ENCODE measurements at places on chromosomes 5 and 9.

DNA sequence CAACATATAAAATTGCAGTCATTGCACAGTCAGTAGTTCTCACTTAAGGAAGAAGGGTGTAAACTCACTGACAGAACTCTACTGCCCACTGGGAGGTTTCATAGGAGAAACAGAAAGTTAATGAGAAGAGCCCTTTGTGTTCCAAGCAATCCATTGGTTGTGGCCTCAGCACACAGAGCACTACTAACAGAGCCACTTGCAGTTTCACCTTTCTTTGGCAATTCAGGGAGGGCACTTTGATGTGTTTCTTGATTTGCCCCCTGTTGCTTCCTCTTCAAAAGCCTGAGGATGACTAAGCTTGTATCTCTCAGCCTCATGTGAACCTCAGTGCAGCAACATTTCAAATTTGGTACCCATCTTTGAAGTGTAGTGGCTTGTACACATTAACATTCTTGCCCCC lies 409.4 kb downstream of the DMRTA1 start:
- no peak for DNase-seq

DNA sequence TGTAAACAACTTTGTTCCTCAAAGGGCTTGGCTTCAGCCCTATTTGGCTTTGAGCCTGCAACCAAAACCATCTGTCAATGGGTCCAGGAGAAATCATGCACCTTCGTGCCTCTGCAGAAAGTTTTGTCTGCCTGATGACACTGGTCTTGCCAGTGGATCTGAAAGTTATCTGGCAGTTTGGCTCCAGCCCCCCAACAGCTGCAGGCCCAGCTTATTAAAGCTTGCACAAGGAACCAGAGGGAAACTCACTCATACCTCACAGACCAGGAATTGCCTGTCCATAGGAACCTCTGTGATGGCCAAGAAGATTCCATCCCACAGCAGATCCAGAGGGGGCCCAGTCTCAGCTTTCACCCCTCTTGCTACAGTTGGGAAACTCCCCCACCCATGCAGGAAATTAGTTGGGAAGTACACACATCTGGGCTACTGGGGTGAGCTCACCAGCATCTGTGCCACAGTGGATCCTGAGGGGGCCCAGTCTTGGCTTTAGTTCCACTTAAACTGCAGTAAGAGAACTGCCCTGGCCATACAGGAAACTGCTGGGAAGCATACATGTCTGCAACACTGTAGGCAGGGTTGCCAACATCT lies 265.5 kb downstream of the GRIA1 start:
- DNase-seq = peak; percentile 35

DNA sequence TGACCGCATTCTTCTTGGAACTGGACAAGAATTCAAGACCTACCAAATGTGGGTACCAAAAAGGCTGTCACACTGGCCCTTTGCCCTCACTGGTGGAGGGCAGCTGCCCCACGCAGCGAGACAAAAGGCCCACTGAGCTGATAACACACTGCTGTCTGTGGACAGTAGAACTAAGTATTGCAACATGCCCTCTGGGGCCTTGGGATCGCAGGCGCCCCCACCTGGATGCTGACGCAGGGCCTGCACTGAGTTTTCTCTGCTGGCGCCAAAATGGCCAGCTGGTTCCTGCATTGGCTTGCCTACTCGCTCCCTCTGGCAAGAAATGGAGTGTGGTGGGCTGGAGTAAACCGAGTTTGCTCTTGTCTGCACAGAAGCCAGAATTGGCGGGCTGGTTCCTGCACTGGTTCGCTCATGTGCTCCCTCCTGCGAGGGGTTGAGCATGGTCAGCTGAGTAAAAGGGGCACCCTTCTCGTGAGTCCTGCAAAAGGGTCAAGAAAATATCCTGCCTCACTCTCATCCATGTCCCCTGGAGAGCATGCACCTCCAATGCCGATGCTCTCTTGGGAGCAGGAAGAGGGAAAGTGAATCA lies 55.7 kb downstream of the NXNL2 start:
- DNase-seq = no peak

GRCh38 chr9:20591223-20591622 lies 31.1 kb downstream of the MLLT3 start:
- peak; percentile 24 for DNase-seq

DNA sequence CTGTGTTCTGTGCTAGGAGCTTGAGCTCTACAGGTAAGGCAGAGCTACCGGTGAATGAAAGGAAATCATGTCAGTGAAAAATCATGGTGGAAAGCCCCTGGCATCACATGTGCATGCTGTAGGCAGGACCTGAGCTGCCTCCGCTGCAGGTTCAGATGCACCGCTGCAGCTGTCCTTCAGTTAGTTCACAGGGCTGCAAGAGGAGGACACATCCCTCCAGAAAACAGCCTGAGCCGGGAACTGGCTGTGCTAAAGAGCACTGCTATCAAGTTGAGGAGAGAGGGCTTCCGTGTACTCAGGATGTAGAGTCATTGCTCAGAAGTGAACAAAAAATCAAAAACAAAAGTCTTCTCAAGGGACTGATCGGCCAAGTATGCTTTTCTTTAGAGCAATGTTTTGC lies 138.6 kb downstream of the ERCC6L2 start:
- DNase-seq = no peak

DNA sequence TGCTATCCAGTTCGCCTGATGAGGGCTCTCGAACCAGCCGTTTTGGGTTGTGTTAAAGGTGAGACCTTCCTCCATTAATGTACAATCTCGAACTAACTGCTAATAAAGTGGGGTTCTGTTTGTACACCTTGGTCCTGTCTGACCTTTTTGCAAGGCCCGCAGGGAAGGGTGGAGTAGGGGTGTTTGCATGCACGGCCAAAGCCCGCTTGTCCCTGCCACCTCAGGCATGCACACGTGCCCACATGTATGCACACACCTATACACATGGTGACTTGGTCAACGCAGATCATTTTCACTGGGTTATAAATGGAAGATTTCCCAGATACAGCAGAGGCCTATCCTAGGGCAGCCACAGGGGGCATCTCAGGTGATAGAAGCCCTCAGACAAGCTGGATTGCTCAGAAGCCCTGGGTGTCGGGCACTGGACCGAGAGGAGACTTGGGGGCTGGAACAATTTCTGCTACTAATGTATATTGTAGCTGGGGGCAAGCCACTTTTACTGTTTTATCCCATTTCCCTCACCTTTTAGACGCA lies 50.2 kb downstream of the NDST1 start:
- DNase-seq = no peak

DNA sequence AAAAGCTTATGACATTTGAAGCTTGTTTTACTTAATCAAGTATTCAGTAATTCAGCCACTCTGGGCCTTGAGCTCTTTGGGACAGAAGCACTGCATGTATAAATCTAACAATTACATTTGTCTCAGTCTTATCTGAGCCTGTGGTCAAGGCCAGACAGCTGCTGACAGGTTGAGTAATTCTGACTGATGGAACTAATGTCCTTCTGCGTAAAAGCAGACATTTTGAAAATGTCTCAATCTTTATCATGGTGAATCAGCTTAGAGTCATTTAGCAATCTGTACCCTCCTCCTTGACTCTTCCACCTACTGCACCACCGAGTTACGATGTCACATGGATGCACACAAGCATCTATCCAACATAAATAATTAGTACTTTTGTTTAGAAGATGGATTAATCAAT lies 400.0 kb downstream of the ARRDC3 start:
- peak; percentile 89 for DNase-seq

DNA sequence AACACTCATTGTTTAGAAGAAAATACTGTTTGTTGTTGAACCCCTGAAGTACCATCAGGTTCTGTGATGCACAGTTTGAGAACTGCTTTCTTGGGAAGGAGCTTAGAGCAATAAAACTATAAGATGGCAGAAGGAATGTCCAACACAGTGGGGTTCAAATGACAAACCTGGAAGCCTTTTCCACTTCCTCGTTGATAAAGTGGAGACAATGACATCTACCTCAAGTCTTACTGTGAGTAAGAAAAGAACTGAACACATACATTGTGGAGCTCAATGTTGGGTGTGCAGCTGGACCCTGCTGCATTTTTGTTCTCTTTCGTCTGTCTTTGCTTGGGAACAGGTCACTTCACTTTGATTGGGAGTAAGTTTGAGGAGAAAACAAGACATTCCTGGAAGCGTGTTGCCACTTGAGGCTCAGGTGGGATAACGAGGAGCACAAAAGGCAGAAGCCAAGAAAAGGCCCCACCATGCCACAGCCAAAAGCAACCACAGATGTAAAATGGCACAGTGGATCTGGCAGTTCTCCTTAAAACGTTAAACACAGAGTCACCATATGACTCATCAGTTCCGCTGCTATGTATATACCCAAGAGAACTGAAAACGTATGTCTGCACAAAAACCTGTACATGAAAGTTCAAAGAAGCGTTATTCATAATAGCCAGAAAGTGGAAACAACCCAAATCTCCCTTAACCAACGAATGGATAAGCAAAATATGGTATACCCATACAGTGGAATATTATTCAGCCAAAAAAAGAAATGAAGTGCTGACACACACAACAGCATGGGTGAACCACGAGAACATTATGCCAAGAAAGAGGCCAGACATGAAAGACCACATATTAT lies 42.9 kb upstream of the SUB1 start:
- peak; percentile 57 for DNase-seq

DNA sequence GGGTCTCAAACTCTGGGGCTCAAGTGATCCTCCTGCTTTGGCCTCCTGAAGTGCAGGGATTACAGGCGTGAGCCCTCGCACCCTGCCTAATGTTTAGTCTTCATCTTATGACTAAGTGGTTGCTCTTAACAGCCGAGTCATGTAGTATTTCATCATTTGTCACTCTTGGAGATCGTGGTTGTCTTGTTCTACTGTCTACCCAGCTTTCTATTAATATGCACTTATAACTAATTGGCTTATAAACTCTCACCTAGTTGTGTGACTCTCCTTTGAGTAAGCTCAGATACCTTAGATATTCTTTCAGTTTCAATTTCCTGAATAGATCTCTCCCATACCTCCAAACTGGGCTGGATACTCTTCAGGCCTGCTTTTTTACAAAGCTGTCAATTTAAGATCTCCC lies 19.9 kb downstream of the SLC44A1 start:
- peak; percentile 41 for DNase-seq

DNA sequence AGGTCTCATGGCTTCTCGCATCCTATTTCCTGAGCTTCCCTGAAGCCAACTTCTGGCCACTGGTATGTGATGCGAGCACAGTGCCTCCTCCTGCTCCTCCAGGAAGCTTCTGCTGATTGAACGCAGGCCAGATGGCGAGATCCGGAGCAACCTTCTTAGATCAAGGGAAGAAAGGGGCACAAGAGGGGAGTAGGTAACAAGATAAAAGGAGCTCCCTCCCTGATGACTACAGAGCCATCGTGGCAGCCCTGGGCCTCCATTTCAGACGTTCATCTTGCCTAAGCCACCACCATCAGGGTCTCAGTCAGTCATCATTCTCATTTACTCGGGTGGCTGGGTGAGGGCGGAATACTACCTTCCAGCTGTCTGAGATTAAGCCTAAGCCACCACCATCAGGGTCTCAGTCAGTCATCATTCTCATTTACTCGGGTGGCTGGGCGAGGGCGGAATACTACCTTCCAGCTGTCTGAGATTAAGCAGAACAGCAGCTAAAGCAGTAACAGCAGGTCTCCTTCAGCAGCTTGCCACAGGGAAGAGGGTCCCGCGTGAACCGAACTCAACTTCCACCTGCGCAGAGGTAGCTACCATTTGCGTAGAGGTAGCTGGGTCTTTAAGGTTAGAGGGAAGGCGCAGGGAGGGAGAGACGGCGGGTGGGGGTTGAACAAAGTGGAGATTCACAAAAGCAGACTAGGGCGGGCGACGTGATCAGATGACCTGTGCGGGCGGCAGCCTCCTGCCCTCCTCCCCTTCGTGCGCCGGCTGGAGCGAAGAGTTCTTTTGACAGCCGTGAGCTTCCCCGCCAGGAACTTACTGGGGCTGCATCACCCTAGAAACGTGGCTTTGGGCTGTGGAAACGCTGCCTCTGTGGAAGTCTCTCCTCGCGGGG lies 27.9 kb upstream of the MGAT1 start:
- DNase-seq = peak; percentile 34

DNA sequence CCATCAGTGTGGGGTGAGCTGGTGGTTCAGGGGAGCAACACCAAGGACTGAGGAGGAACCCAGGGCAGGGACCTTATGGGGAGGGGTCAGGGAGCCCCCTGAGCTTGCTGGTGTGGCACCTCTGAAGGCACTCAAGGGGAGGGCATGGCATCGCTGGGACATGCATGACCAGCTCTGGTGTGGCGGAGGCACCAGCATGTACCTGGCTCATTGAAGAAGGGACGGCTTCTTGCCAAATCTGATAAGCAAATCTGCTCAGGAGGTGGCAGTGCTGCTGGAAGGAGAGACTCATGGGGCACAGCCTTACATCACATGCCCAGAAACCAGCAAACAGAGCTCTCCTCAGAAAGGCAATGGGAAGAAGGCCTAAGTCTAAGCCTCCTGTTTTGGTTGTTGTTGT lies 421.8 kb downstream of the SEMA5A start:
- no peak for DNase-seq

DNA sequence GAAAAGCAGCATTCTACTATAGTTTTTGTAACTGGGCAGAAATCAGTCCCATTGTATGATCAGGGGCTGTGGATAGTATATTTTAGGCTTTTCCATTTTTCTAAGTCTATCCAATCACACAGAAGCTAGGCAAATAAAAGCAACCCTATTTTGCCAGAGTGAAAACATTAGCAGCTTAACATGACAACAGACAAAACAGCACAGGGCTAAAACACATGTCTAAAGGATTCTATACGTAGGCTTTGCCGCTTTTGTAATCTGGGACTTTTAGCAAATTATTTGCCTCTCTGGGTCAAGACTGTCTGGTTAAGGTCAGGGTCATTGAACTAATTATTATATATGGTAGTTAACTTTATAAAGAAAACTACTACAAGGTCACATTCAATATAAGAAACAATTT lies 4.2 kb downstream of the MARCHF3 start:
- no peak for DNase-seq

DNA sequence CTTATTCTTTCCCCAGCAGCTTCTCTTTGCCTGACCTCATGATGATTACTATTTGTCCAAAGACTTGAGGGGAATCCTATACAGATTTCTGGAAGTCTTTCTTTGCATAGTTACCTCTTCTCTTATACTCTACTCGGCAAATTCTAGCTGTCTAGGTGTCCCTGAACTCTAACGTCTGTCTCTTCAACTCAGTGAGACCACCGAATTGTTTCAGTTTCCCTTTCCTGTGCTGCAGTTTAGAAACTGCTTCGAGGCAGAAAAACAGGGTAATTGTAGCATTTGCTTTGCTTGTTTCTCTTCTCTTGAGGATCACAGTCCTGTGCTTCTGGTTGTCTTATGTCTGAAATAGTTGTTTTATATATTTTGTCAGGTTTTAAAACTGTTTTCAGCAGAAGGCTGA lies 14.8 kb downstream of the LVRN start:
- DNase-seq = no peak

GRCh38 chr5:164487939-164488338 lies 982.5 kb downstream of the MAT2B start:
- no peak for DNase-seq

- no peak for DNase-seq
Measured at GRCh38 chr9:31629292-31629691, 755.2 kb upstream of the ACO1 start.

GRCh38 chr9:76023715-76024195 lies 133.3 kb downstream of the PCSK5 start:
- DNase-seq = peak; percentile 19

- DNase-seq = no peak
Measured at GRCh38 chr9:121453232-121453892, 46.3 kb downstream of the GGTA1 start.

Measured in fibroblast of skin of abdomen (primary cell).